ENCODE measurements at places on chromosomes 6 and 20.

GRCh38 chr6:44789806-44790205 lies 402.3 kb downstream of the CDC5L start:
- no peak for DNase-seq

- DNase-seq = no peak
Observed at GRCh38 chr6:54700158-54700557, 146.4 kb upstream of the FAM83B start.

GRCh38 chr6:104630955-104631354 lies 228.8 kb downstream of the HACE1 start:
- no peak for DNase-seq

DNA sequence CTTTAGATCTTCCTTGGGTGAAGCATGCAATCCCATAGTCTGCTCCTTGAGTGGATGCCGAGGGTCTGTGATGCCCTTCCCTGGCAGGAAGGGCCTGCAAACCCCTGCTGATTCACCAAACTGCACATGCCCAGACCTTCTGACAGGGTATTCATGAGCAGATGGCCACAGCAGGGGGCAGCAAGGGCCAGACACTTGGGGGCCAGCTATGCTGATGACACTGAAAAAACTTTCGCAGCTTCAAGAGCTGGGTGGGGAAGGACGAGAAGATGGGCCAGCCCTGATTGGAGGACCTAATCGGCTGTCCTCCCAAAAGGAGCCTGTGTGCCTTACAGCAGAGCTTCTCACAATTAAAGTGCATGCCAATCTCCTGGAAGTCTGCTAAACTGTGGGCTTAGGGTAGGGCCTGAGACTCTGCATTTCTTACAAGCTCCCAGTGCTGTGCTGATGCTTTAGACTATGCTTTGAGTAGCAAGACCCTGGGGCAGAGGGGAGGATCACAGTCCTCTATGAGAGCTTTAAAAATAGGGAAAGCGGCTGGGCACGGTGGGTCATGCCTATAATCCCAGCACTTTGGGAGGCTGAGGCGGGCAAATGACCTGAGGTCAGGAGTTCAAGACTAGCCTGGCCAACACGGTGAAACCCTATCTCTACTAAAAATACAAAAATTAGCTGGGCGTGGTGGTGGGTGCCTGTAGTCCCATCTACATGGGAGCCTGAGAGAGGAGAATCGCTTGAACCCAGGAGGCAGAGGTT lies 15.2 kb upstream of the GDAP1L1 start:
- no peak for DNase-seq

DNA sequence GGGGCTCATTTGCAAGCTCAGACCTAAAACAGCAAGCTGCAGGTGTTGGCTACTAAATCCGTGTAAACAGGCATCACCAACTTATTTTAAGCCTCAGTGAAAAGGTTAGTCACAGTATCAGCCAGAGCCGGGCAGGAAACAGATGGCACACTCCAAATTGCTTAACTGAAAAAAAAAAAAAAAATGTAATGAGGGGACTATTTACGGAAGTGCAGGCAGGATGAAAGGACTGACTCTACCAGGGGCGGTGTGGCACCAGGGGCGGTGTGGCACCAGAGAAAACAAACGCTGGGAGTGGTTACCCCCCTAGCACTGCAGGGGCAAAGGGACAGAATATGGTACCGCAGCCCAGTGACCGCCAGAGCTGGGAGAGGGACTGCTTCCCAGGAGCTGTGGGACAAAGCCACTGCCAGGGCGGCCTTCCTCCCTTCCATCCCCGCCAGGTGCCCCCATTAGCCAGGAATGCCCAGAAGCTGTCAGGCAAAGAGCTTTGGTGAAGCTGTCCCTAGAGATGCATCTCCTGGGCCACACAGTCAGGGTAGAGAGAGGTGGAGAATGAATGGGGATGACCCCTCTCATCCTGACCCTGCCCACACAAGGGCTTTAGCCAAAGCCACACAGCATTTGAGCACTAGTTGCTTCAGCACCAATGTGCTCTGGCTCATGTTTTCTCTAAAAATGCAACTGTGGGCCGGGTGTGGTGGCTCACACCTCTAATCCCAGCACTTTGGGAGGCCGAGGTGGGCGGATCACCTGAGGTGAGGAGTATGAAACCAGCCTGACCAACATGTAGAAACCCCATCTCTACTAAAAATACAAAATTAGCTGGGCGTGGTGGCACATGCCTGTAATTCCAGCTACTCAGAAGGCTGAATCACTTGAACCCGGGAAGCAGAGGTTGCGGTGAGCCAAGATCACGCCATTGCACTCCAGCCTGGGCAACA lies 39.6 kb upstream of the GFOD1 start:
- DNase-seq = no peak

Data from stimulated activated CD4-positive, alpha-beta T cell treated with anti-CD3 and anti-CD28 coated beads, Interleukin-12 subunit alpha, Interleukin-12 subunit beta, amount 100 ng/mL, for 48 hours (primary cell).